ENCODE measurements at places on chromosomes 7 and 10. TPM values are rescaled to one million over a fixed set of nuclear protein-coding genes. Genes with fewer than 3 reads are reported as not detected.

Gene CALCR
- polyA plus RNA-seq, result not detected

Gene DGKI
- polyA plus RNA-seq, result not detected

Gene ACTA2
- 10.6 TPM for polyA plus RNA-seq

Gene ADGRA1
- not detected for polyA plus RNA-seq

Gene TMEM236
- polyA plus RNA-seq, result not detected

Gene IKZF5
- 14.7 TPM for polyA plus RNA-seq

Gene TFEC
- not detected for polyA plus RNA-seq

Gene FAM25A
- not detected for polyA plus RNA-seq

Gene ZNF485
- polyA plus RNA-seq, result 4.7 TPM

Gene HOXA10
- not detected for polyA plus RNA-seq

Gene ERVW-1
- not detected for polyA plus RNA-seq

Gene LIPN
- not detected for polyA plus RNA-seq

Gene NRG3
- polyA plus RNA-seq, result not detected

Gene SPDYE8
- polyA plus RNA-seq, result not detected

Data from CD4-positive, alpha-beta memory T cell (primary cell).